ENCODE measurements at places on chromosomes 6 and 20. TPM values are rescaled to one million over a fixed set of nuclear protein-coding genes. Genes with fewer than 3 reads are reported as not detected.
A peak's percentile ranks its signal among the peaks of the same experiment; 100 is the strongest.

DNA sequence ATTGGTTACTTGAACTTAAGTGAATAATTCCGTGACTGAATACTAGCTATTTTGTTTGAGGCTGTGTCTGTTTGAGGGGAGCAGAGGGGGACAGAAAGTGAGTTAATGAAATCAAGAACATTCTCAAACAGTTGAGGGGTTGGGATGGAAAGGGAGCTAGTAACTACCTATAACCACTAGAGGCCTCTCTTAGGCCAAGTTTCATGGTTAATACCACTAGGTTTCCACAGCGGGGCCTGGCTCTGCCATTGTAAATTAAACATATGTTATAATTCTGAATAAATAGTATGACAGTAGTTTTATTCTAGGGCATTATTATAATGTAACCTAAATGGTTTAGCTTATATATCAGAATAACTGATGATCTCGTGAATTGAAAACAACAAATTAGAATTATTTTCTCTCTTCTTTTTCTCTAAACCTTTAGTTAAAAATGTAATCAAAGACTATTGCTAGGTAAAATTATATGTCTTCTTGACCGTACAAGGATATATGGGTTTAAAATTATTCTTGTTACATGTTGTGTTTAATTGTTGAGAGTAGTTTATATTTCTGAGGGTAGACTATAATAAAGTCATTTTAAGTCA lies 108.1 kb downstream of the BCKDHB start:
- no peak for DNase-seq

GRCh38 chr6:170212051-170212756 lies 78.7 kb downstream of the DLL1 start:
- peak; percentile 6 for DNase-seq

- no peak for DNase-seq
These were observed 31.4 kb upstream of the ID1 start for GRCh38 chr20:31573555-31574321.

GRCh38 chr6:138253731-138254130 lies 35.4 kb upstream of the PBOV1 start:
- no peak for DNase-seq

- DNase-seq, result no peak
These were observed 96.6 kb downstream of the HAO1 start for GRCh38 chr20:7843613-7844012.

- DNase-seq, result no peak
These were observed 231.0 kb downstream of the SMOC2 start for GRCh38 chr6:168671863-168672546.

DNA sequence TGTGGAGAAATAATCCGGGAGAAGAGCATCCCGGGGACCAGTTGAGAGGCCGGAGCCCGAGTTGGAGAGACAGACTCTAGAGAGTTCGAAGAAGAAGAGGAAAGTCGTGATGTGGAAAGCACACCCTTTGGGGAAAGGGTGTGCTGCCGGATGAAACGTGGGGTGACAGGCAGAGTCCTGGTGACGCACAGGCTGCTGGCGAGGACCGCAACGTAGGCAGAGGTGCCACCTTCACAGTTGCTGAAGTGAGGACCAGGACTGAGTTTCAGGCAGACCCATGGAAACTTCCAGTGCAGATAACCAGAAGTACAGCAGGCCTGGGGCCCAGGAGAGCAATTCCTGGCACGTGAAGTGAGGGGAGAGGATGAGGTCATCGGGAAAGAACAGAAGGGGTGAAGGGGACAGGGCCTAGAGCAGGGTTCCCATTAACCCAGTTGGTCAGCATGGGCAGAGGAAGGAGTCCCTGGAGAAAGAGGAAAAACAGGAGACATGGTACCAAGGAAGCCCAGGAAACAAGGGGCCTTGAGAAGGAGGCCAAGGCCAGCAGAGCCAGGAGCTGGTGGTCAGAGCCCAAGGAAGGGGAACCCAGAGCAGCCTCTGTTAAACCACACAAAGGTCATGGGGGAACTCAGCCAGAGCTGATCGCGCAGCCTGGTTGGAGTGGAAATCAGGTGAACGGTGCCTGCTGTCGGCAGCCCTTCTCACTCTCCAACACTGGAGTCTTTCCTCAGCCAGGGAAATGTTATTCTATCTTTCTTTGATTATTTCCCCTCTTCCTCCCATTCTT lies 84.1 kb downstream of the PRND start:
- DNase-seq, result no peak

DNA sequence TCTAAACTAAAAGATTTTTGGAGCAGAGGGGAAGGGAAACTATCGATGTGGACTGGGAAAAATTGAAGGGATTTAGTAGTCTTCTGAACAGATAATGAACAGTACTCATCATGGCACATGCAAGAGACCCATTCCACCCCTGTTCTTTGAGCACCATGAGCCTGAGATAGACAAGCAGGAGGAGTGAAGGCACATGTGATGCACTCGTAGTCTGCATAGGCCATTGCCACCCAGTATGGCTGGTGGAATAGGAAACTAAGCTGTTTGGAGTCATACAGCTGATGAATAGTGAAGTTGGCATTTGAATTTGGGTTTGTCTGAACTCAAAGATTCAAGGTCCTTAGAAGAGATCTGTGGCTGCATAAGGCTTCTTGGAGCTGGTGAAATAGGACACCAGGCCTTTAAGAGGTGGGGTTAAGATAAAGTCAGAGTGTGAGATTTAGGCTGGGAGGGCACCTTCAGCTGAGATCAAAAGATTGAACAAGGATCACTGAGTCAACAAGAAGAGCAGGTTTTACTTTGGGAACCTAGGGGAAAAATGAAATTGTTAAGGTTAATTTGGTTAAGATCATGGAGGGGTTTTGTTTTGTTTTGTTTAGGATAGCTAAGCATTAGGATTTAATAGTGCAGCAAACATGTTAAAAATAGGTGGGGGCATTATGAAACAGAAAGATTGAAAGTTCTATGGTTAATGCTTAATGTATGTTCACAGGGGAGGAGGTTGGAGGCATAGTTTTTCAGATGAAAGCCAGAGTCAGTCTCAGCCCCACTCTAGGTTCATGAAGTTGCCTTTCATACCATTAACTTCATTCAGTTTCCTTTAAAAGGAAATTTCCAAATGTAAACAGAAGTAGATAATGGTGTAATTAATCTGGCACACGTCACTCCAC lies 148.8 kb downstream of the ARID1B start:
- DNase-seq, result no peak

DNA sequence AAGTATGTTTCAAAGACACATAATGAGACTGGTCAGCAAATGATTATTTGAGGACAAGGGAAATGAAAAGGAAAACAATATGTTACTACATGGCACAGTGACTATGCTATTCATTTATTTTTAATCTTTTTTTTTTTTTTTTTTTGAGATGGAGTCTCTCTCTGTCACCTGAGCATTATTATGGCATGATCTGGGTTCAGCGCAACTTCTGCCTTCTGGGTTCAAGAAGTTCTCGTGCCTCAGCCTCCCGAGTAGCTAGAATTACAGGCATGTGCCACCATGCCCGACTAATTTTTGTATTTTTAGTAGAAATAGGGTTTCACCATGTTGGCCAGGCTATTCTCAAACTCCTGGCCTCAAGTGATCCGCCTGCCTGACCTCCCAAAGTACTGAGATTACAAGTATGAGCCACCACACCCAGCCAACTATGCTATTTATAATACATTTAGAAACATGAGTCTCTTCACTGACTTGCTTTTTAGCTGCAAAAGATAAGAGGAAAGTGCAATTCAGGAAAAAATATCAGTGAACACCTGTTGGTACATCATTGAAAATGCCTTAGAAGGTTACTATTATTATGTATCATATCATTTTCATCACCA lies 3.4 kb downstream of the CALHM4 start:
- DNase-seq, result no peak

DNA sequence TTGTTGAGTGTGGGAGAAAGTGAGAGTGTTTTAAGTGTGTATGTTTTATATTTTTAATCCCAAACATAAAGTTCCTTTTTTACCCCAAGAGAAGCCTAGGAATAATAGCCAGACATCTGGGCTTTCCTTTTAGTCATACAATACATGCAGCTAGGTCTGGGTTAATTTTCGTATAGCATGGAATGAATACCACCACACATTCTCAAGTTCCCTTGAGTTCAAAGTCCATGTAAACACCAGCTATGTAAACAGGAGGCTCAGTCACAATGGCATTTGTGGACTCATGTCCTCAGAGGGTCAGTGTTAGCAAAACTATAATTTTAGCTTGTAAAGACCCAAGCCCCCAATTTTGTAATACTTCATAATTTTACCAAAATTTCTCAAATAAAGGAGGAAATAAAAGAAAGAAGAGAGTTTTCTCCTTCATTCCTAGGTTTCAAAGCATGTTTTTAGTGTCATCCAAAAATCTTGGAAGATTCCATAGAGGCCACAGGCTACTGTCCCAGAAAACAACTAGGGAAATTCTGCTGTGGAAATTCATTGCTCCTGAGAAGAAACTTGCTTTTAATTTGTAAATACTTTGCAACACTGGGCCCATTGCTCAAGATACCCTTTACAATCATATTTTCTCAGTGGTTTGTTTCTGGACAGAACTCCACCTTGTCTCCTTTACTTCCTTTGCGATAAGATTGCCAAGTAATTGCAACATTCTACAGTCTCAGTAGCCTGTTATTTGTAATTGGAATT lies 671.2 kb downstream of the COL12A1 start:
- peak; percentile 38 for DNase-seq

- DNase-seq, result no peak
These were observed 7.9 kb upstream of the ABRACL start for GRCh38 chr6:139020689-139021088.

GRCh38 chr6:44477293-44477894 lies 89.9 kb downstream of the CDC5L start:
- no peak for DNase-seq

DNA sequence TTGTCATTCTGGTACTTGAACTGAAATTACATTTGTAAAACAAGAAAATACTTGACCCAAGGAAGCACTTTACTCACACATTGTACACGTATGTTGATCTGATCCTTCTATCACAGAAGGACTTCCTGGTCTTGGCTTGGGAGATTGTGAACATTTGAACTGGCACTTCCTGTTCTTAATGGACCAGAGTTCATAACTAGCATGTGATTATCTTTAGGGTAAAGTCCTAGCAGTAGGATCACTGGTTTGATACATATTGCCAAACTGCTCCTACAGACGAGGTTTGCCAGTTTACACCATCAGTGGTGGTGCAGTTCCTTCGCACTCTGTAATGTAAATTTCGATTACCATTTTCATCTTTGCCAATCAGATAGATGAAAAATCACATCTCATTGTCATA lies 12.7 kb downstream of the HECA start:
- DNase-seq, result no peak

- no peak for DNase-seq
These were observed 106.5 kb upstream of the NT5E start for GRCh38 chr6:85343428-85343827.

DNA sequence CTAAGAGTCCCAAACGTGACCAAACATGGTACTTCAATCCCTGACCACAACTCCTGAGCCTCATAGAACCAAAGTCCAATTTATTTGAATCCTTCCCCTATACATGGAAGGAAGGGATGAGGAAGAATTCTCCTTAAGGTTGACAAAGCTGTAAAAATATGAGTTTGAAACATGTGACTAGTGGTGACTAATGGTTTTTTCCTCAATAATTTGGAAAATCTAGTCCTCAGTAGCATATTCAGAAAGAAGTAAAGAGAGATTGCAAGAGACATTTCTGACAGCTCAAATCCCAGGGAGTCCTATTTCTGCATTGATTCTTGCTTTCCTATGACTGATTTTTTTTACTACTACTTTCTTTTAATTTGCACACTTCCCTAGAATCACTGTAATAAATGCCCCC lies 443.7 kb downstream of the FRK start:
- no peak for DNase-seq

DNA sequence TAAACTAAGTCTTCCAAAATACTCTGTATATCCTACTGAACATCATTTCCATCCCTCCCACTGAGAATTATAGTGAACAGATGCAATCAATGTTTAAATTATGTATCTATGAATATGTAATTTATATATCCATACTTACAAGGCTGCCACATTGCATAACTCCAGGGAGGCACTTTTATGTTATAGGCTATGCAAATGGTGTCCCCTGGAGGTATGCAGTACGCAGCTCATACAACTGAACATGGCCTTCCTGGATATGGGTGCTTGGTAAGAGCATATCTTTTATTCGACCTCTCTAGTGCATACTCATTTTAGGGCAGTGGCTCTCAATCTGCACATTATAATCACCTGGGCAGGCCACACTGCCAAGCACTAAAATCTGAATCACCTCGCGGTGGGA lies 127.3 kb downstream of the BANF2 start:
- no peak for DNase-seq

DNA sequence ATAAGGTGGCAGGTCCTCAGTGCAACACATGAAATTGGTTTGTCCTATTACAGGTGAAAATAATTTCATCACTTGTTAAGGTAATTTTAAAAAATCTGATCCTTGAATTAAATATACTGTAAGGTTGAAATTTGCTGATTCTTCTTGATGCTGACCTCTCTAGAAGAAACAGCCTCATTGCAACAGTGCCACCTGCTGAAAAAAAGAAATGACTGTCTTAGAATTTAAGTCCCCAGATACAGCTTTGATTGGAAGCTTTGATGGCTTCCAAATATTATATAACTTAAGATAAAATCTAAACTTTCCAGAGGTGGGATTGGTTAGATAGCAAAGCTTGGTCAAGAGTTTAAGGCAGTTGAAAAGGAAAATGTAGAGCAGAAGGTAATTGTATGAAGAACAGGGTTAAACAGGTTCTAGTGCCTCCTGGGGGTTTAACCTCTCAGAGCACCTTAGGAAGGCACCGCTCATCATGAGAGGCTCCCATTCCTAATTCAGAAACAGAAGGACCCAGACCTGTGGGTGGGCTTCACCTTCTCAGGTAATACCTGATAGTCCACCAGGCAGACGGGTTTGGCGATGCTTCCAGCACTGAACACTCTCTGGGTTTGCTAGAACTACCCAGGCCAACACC lies 401.0 kb downstream of the PAX1 start:
- DNase-seq, result no peak

GRCh38 chr6:39685938-39686337 lies 39.3 kb downstream of the KIF6 start:
- no peak for DNase-seq

- peak; percentile 56 for DNase-seq
These were observed 154.3 kb downstream of the VEGFA start for GRCh38 chr6:43924222-43924702.

GRCh38 chr6:11366183-11366933 lies 133.9 kb upstream of the NEDD9 start:
- no peak for DNase-seq

DNA sequence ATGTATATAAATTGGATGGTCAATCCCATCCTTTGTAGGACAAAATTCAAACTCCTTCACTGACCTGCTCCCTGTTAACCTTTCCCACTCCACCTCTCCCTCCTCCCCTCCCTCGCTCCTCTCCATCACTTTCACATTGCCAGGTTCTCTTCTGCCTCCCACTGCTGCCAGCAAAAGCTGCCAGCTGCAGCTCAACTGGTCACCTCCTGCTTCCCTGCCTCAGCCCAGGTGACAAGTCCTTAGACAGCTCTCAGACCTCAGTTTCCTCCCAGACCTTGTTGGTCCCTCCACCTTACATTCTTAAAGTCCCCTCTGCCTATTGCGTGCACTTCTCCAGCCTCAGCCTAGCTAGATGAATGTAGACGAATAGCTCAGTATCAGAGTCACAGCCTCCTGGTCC lies 23.3 kb upstream of the RTF2 start:
- no peak for DNase-seq

Gene SNAP91
- total RNA-seq, result 2.5 TPM

Gene DPPA5
- total RNA-seq, result not detected

Gene HLA-B
- 1,432 TPM for total RNA-seq

Gene CLPSL1
- 0.49 TPM for total RNA-seq

Gene GNAS-AS1
- total RNA-seq, result 1.6 TPM

Gene MEI4
- total RNA-seq, result 0.17 TPM

Gene DEFB129
- total RNA-seq, result not detected

Gene MYB
- 2.0 TPM for total RNA-seq

Gene RIMS4
- total RNA-seq, result 0.06 TPM

Gene PNRC1
- 244 TPM for total RNA-seq

Gene OR2H2
- not detected for total RNA-seq

Gene BIRC7
- total RNA-seq, result 0.14 TPM
